ENCODE measurements at places on chromosomes 2 and 18.

DNA sequence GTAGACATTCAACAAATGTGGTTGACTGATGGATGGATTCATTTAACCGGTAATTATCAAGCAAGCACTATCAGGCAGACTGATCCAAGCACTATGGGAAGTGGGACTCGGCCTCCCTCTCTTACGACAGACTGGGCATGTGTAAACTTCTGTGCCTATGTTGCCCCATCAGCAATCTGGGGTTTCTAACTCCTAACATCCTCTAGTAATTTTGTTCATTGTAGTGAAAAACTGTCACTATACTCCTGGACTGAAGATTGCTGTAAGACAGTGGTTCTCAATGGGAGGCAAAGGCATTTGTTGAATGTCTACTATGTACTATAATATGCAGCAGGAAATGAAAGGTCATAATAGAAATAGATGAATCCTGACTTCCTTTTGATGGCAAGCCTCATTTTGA is 51.2 kb upstream of the CREB1 start:
- no peak for DNase-seq

GRCh38 chr18:59015531-59016152 is 124.0 kb upstream of the SEC11C start:
- DNase-seq, result no peak

GRCh38 chr2:183490914-183491313 is 366.7 kb downstream of the NUP35 start:
- no peak for DNase-seq

GRCh38 chr18:22207021-22207758 is 37.8 kb downstream of the GATA6 start:
- no peak for DNase-seq

Measured in activated T-helper 1 cell treated with anti-CD3 and anti-CD28 coated beads, Interleukin-2, amount 50 U/mL, for 16 hours (primary cell).